ENCODE measurements at places on chromosomes 5 and 9. TPM values are rescaled to one million over a fixed set of nuclear protein-coding genes. Genes with fewer than 3 reads are reported as not detected.

DNA sequence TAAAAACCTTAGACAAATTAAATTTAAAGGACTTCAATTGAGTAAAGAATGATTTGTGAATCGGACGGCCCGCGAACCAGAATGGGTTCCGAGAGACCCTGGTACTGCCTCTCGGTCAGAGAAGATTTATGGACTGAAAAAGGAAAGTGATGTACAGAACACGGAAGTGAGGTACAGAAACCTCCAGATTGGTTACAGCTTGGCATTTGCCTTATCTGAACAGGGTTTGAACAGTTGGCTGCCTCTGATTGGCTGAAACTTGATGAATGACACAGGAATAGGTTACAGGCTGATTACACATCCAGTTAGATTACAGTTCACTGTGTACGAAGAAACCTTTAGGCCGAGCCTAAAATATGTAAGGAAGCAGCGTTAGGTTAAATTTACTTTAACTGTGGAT lies 156.5 kb upstream of the EGFLAM start:
- no peak for DNase-seq

- no peak for DNase-seq
These were observed 157.5 kb downstream of the MAPKAP1 start for GRCh38 chr9:125549465-125549871.

GRCh38 chr5:126341906-126342630 lies 81.1 kb upstream of the GRAMD2B start:
- no peak for DNase-seq

DNA sequence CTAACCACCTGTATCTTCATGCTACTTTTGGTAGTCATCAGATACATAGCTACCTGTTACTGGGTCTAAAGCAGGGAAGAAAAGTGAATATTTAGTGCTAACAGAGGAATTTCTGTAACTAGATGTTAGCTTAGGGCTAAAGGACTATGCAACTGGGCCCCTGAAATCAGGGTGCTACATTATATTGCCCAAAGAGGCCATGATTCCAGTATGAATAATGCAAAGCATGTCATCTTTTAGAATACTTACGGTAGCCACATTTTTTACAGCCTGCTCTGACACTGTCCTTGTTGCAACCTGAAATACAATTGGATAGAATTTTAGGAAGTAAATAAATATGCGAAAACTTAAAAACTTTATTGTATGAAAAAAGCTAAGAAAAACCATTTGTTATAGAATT lies 14.4 kb downstream of the SREK1IP1 start:
- DNase-seq: no peak

GRCh38 chr9:9892217-9892616 lies 720.6 kb downstream of the PTPRD start:
- DNase-seq: no peak

DNA sequence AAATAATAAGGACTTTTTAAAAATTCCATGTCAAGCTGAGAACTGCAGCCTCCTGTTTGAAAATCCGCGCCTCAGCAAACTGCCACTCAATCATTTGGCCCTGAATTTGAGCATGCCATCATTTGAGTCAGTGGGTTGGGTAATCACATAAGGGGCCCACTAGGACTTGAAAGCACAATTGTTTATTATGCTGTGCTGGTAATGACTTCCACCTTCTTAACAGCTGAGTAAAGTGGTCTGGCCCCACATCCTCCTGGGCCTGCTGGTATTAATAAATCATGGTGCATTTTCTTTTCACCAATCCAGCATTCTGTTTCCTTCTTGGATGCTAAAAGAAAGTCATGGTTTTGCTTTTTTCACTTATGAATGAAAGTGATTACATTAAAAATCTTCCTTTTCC lies 103.0 kb upstream of the CTSL start:
- DNase-seq: no peak

DNA sequence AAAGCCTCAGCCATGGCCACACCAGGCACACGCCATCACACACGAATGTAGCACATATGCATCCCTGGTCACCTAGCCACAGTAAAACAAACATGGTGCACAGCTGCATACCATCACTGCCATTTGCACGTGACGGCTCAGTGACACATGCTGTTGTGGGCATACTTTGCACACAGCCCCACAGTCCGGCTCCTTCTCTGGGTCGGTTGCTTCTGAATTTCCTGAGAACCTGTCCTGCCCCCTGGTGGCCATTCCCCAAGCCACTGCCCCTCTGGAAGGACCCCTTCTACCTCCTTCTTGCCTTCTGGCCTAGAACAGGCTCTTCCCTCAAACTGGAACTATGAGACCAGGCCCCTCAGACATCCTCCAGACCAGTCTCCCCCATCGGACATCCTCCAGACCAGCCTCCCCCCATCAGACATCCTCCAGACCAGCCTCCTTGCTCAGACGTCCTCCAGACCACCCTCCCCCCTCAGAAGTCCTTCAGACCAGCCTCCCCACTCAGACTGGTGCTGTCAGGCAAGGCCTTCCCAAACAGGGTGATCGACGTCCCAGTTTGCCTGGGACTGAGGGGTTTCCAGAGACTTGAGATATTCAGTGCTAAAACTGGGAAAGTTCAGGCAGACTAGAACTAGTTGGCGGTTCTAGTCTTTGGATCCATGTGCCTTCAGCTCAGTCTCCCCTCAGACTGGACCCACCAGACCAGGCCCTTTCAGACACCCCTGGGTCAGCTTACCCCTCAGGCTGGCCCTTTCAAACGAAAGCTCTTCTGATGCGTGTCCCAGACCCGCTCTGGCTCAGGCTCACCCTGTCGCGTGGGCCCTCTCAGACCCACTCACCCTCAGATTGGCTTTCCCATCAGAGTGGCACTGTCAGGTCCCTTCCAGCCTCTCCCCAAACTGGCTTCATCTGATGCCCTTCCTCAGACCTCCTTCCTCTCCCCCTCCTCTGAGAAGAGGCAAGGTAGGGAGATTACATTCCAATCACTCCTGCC lies 24.3 kb upstream of the ENHO start:
- DNase-seq: no peak

- no peak for DNase-seq
These were observed 48.3 kb downstream of the PALM2AKAP2 start for GRCh38 chr9:109828254-109828653.

ADAMTS6 gene
- total RNA-seq: 1.3 TPM

APBA1 gene
- total RNA-seq: 2.4 TPM

RNF180 gene
- not detected for total RNA-seq

FAM151B gene
- 0.32 TPM for total RNA-seq

SGCD gene
- total RNA-seq: not detected

ACOT12 gene
- total RNA-seq: not detected

CER1 gene
- not detected for total RNA-seq

Data from activated T-helper 1 cell treated with anti-CD3 and anti-CD28 coated beads, Interleukin-12 subunit alpha, Interleukin-12 subunit beta, Interleukin-2, Interleukin-4 antibody, amounts not matched to agents 30 ng/mL and 10 ng/mL and 1 ng/mL, durations not matched to agents 14 hours and 24 hours and 36 hours (primary cell).